NCI-H187 (cell line): ENCODE measurements at places on chromosomes 6 and 20.

DNA sequence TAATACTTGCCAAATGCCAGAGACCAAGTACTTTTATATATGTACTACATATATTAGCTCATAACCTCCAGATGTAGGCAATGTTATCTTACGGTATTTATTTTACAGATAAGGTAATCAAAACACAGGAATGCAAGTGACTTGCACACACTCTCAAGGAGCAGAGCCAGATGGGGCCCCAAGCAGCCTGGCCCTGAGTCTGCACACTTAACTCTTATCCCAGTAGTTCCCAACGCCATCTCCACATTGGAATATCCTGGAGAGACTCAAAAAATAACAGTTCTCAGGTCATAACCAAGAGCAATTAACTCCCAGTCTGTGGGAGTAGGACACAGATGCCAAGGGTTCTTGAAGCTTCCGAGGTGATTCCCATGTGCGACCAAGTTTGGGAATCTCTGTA, 398.7 kb downstream of the PHF3 start:
- no peak for DNase-seq

GRCh38 chr6:94050515-94050914, 631.2 kb upstream of the EPHA7 start:
- no peak for DNase-seq

DNA sequence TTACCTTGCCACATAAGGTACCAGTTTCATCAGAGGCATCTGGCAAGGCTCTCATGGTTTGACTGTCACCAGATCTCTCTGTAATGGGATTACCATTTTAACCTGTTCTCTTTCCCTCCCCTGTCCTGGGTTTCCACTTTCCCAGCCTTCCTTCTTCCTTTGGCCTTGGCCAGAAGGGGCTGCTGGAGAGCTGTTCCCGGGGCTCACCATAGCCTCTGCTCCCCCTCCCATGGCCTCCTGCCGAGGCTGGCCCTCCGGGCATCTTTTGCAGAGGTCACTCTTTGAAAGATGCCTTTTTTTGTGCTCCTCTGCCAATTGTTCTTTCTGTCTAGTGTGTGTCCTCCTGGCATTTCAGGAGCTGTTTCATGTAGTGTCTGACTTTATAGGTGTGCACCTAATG, 100.7 kb upstream of the SCP2D1 start:
- no peak for DNase-seq

DNA sequence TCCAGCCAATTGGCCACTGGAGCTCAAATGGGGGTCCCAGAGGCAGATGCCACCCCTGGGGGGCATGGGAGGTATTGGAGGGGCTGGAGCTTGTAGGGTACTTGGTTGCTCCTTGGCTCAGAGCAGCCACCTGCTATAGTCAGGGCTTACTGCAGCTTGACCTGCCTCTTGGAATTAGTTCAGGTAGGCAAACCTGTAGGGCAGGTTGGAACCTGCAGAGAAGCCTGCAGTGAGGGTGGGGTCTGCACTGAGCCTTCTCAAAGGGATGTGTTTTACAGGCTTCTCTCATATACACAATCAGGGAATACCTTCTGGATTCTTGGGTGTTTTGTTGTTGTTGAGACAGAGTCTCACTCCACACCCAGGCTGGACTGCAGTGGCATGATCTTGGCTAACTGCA, 94.2 kb upstream of the MYL9 start:
- no peak for DNase-seq

- DNase-seq: peak; percentile 12
Observed at GRCh38 chr6:56637640-56638039, 5.0 kb downstream of the DST start.

DNA sequence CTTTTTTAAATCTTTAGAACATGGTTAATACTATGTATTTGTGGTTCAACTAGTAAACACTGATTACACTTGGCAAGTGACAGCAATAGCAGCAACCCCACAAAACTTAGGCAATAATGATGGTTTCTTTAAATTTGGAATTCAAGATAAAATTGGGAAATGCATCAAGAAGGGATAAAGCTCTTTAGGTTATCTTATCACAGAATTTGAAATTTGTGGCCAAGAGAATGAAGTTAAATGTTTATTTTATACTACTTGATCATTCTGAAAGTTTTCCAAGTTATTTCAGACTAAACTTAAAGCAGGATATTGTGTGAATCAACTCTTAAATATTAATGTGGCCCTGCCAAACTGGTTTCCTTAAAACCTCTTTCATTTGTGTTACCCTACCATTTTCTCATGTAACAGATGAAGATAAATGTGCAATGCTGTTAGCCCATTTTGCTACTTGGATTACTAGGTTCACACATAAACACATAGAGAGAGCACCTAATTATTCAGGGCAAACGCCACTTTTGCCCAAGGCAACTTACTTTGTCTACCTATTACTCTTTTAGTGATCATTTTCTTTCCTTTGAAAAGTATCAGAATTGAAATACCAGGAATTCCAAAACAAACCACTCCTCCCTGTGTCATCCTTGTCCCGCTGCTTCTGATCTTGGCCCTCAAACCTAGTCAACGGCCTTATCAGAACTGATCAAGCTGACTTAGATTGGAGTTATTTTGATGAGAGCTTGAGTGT, 186.7 kb upstream of the TENT5A start:
- DNase-seq: no peak

DNA sequence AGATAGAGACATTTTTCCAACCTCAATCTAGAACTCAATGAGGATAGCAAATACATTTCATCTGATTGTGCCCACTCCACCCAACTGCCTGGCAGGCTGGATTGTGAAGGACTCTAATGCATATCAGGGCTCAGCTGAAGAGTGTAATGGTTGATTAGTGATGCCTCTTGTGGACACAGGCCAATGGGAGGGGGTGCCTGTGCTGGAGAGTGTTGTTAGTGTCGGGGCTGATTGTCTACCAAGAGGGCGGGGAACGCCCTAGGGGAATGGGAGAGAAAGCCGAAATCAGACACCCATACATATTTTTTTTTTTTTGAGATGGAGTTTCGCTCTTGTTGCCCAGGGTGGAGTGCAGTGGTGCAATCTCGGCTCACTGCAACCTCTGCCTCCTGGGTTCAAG, 103.7 kb upstream of the SALL4 start:
- DNase-seq: peak; percentile 15

- DNase-seq: no peak
Observed at GRCh38 chr6:132690678-132691077, 23.2 kb downstream of the VNN1 start.

- no peak for DNase-seq
Observed at GRCh38 chr6:166056637-166057036, 111.0 kb downstream of the TBXT start.

DNA sequence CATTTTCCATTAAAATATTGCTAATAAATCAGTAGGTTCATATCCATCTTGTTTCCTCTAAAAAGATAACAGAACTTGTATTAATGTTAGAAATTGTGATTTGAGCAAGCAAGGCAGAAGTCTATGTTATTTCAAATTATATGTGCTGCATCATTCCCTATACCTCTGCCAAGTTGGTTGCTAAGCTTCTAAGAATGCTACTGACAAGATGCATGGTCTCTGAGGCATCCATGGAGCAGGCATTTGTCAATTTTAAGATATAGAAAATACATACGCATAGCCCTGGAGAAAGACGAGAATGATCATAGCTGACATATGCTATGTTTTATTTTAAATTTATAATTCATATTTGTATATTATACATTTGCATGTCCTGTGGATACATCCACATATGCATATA, 168.3 kb upstream of the THEMIS start:
- no peak for DNase-seq

- no peak for DNase-seq
Observed at GRCh38 chr20:52738081-52738480, 234.1 kb upstream of the TSHZ2 start.

DNA sequence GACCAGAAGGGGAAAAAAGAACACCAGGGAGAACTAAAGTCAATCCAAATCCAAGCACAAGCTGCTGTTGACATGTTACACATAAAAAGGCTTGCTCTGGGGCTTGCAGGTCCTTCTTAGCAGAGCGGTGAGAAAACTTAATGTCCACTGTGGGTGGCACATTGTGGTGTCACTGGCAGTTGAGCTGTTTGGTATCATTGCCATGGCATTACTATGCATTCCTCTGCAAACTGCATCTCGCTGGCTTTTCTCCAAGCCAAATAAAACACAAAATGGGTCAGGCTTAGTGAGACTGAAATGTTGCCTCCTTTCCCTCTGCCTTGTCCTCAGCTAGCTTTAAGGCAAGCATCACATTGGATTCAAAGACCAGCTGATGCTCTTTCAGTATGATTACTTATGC, 40.9 kb downstream of the LY86 start:
- no peak for DNase-seq

DNA sequence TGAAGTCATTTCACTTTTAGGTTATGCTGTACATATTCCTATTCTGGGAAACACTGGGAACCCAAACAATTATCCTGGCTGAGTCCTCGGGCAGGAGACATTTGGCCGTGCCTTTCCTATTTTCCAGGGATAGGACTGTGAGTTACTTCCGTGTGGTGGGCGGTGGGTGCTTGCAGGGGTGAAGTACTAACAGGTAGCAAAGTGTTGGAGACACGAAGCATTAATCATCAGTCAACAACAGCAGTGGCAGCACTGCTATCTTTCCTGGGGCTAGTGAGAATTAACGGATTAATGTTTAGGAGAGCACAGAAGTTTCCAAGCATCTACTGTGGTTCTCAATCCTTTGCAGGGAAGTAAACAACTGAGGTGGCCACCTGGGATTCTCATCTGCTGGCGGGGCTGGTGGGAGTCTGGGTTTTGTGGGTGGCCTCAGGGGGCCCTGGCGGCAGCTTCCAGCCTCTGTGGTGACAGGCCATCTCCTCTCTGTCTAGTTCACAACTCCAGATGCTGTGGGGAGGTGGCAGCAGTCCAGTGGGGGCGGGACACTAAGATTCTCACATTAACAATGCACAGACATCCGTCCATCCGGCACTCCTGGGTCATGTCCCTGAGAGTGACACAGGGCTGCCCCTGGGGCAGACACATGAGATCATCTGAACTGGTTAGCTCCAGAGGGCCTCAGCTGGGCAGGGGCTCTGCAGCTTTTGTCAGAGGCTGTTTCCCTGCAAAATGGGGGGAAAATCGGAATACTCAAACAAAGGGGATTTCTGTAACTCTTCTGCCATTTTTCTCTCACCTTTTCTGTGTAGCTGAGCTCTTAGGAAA, 90.9 kb downstream of the GJA10 start:
- DNase-seq: no peak

DNA sequence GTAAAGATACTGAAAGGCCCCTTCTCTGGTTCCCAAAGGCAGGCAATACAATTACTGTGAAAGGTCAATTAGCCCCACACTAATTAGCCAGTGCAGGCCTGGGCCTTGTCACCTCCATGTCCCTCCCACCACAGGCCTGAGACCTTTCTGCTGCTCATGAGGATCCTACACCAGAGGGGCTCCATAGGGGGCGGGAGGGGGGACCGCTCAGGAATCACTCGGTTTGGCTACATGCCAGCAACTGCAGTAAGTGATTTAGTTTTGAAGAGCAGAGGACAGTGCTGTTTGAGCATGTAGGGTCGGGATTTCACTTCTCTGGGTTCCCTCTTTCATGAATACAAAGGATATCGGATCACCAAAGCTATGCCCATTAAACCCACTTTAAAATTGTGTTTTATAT, 455.6 kb downstream of the PRKN start:
- DNase-seq: no peak

DNA sequence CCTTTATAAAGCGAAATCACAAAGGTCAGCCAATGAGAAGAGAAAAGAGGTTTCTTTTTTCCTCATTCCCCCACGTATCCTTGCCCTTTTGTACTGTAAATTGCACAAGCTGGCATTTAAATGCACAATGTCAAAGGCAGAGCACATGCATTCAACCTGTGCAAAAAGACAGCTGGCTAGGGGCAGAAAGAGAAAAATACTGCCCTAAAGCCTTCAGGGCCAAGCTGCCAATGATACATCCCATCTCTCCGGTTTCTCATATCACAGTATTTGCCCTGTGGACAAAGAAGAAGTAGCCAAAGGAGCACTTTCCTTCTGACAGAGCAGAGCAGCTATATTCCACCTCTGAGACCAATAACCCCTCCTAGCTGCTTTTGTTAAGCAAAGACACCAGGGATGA, 219.2 kb downstream of the TRDN start:
- DNase-seq: no peak

GRCh38 chr20:50110141-50111047, 2.6 kb downstream of the UBE2V1 start:
- DNase-seq: no peak

GRCh38 chr20:2839732-2840137, 720 bp downstream of the PCED1A start:
- no peak for DNase-seq

DNA sequence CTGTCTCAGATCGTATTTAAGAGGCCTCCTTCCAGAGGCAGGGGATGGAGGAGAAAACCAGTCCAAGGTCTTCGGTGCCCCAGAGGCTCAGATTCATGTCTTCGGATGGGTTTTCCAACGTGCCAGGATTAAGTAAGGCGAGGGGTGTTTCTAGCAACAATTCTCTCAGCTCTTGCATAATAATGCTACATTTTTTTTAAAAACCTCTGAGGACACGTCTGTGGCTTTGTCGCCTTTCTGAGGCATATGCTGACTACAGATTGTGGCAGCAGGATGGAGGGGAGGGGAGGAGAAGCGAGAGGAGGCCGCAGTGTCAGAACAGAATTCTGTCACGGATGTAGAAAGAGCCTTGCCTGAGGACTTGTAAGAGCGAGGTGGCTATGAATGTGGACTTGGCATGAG, 17.7 kb upstream of the CCDC167 start:
- no peak for DNase-seq

DNA sequence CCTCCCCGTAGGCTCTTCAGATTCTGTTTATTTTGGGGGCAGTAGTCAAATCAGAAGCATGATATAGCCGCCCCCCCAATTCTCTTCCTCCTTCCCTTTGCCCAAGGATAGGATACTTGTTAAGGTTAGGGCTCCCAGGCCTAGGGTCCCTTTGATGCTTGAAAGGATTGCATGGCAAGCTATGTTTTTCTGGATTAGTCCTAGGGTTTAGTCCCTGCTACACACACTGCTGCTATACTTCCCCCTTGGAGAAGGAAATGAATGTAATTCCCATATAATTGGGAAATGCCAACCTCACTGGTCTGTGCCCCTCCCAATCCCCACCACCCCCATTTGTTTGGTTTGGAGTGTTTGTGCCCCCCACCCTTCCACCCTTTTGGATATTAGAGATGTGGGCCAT, 62.8 kb downstream of the ZFAND3 start:
- no peak for DNase-seq

- DNase-seq: no peak
Observed at GRCh38 chr6:162833776-162834175, 106.0 kb downstream of the PACRG start.
